ENCODE measurements at places on chromosomes 3 and 15.

- DNase-seq, result no peak
Observed at GRCh38 chr3:114863848-114864247, 283.2 kb downstream of the ZBTB20 start.

DNA sequence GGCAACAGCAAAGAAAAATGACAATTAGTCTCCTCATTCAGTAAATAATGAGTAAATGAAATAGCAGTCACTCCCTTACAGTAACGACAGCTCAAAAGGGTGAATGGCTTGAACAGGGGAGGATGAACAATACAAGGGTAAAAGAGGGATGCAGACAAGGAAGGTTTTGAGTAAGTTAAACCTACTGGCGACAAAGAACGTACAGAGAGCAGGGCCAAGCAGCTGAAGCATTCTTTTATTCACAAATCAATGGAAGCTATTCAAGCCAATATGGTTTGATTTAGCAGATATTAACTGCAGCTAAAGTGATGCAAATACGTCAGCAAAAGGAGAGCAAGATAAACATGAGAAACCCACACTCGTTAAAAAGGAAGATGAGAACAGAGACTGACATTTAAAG, 90.7 kb upstream of the ICE2 start:
- DNase-seq, result no peak

GRCh38 chr3:152230370-152230769, 38.4 kb upstream of the MBNL1 start:
- no peak for DNase-seq

DNA sequence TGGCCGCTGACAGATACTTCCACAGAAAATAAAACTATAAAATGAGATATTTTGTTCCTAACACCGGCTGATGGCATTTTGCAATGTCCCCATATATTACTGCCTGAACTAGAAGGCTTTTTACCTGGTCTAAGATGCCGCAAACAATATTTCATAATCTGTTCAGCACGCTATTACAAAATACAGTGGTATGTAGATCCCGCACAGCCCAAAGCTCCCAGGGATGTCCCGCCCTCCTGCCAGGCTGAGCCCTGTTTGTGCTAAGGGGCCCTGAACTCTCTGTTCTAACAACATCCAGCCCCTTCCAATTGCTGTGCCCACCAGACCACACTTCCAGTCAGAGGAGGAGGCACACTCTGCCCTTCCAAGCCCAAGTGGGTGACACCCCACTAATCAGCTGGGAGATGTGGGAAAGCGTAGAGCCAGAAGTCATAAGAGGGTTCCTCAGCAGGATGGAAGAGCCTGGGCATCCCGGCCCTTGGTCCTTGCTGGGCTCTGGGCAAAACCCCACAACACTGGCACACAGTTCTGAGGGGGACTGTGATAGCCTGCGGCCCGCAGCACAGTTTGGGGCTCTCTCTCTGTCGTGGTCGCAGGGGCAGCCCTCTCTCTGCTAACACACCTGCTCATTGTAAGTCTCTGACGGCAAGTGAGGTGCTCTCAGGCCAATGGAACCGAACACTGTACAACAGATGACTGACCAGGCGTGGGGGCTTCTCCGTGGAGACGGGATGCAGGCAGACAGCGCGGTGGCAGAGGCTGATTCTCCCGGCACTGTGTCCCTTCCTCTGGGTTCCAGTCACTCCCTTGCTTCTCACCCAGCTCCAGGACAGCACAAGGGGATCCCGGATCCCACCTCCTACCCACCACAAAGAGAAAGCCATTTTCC, 55.2 kb downstream of the PCSK6 start:
- DNase-seq, result no peak

GRCh38 chr3:8282541-8283165, 219.0 kb upstream of the LMCD1 start:
- no peak for DNase-seq

GRCh38 chr3:124800511-124801258, 70.4 kb downstream of the UMPS start:
- DNase-seq, result no peak

DNA sequence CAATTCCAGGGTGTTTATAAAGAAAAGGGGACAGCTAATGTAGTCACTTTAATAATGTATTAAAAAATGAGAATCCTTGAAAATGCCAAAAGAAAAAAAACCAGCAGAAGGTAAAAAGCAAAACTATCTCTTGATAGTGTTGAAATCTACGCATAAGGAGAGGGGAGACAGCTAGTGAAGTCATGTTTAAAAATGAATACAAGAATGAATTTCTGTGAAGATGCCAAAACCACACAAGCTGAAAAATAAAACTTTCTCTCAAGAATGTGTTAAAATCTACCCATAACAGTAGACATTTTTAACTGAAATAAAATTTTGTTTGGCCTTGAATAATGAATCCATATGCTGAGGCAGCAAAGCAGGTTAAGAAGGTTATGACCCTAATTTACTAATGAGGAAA, 42.2 kb upstream of the TMEM108 start:
- DNase-seq, result no peak

- DNase-seq, result no peak
Observed at GRCh38 chr15:51251556-51251955, 86.8 kb downstream of the CYP19A1 start.

DNA sequence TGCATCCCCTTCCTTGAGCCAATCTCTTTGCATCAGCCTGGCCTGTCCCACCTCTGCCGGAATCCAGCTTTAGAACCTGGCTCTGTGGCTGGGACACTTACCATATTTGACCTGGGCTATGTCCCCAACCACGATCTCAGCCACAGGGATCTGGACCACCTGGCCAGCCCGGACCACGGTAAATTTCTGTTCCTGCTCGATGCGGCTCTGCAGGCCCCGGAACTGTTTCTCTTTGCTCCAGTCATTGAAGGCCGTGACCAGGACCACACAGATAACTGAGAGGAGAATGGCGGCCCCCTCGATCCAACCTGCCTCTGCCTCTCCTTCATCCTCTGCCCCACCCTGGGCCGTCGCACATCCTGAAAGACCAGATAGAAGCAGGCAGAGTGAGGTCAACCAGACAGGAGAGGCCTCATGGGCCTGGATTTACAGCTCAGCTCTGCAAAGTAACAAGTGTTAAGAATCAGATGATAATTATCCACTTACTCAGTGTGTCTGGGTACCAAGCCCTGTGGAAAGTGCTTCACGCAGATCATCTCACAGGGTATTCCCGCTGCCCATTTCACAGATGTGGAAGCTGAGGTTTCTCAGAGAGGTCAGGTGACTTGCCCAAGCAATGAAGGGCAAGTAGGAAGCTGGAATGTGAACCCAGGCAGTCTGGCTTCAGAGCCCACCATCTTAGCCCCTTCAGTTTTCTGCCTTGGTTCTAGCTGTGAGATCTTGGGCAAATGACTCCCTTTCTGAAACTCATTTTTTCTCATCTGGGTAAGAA, 81.3 kb upstream of the SEC13 start:
- no peak for DNase-seq
